ENCODE measurements at places on chromosomes 1 and 21.

DNA sequence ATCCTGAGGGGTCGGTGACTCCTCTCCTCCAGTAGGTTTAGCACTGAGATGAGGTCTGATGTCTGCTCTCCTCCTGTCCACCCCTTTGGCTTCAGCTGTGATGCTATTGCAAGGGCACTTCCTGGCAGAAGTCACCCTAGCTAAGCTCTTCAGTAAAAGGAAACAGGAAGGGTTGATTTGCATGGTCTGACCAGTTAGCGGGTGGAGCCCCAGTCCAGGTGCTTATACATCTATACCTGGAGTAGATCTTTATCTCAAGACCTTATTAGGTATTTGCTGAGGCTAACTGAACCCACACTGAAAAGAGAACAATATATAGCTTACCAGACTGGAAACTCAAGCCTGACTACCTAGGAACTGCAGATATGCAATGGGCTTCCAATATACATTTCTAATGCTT lies 28.9 kb upstream of the NFASC start:
- DNase-seq: no peak

DNA sequence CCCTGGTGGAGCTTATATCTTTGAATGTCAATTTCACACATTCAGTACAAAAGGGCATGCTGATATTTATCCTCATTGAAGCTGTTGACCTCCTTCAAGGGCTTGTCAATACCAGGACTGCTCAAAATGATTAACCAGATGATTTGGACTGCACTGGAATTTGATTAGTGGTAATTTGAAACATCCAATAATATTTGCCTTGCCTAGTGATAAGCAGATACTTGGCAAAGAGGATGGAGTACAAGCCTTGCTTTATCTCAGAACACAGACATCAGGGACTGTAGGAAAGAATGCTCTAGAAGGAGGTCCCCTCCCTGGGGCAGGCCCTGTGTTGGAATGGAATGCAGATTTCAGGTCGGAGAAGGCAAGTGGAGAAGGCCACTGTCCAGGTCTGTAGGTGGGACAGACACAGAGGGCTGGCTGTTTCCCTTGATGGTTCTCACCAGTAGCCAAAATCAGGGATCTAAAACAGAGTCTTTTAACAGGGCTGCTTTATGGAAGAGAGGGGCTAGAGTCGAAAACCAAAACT lies 64.8 kb upstream of the ZNF648 start:
- DNase-seq: no peak

DNA sequence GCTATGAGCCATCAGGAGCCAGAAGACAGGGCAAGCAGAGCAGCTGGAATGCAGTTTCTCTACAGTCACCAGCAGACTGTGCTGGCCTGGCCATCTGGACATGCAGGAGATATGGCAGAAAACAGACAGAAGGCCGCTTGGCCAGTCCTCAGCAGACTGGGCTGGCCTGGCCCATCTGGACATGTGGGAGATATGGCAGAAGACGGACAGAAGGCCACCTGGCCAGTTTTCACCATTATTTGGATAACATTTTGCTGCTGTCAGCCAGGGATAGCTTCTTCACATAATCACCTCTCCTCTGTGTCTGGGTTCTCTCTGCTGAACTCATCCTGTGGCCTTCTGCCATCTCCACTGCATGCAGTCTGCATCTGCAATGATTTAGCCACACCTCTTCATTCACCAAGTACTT lies 25.0 kb upstream of the CACYBP start:
- no peak for DNase-seq

GRCh38 chr1:8154621-8155052 lies 128.5 kb upstream of the ERRFI1 start:
- DNase-seq: no peak

DNA sequence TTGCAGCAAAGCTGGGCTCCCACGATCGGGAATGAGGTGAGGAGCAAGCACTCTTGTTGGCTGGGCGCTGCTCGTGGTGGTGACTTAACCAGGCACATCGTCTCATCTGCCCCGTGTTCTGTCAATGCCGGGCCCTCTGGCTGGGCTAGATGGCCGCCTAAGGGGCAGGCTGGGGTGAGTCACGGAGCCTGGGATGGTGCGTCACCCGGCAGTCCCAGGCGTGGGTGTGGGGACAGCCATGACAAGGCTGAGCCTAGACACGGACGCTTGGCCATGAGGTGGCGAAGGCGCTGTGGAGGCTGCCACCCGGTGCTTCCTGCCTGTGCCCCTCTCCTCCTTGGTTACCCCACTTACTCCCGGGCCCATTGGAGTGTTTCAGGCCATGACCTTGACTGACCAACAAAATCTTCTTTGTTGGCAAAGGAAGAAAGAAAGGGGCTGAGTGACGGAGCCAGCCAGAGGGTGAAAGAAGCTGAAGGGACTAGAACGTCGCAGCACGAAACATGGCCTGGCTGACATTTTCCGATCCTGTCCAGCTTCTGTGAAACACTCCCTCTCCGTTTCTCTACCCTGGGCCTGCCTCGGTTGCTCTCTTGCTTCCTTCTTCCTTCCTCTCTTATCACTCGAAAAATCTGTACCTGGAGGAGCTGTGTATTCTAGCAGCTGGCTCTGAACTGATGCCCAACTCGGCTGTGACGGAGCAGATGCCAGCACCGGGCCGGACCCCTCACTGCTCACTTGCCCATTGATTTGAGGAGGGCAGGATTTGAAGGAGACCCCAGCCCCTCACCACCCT lies 596 bp downstream of the CD247 start:
- no peak for DNase-seq

DNA sequence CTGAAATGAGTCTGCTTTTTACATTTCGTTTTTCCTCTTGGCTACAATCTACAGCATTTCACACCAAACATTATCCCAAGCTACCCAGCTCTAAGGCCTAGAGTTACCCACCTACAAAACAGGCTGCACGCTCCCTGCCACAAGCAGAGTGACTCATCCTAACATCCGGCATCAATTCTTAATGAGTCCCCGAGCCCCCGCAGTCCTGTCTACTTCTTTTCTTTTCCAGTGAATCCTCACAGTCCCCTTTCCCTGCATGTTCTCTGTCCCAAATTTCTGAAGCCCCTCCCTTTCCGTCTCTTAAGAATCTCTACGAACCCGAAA lies 650 bp downstream of the PCNX2 start:
- DNase-seq: no peak

DNA sequence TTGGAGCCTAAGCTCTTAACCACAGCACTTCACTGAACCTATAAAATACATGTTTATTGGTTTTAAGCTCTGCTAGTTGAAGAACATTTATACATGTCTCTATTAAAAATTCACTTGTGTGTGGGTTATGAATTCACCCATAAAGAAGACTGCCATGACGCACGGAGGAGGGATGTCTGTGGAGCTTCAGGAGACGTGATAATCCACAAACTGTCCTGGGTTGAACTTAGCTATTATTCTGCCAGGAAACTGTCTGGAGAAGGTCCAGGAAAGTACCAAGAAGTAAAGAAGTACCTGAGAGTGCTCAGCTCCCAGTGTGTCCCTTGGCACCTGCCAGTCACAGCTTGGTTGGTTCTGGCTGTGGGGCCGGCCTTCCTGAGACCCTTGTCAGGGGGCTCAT lies 56.3 kb downstream of the DDR2 start:
- no peak for DNase-seq

- no peak for DNase-seq
Measured at GRCh38 chr1:214067397-214067796, 79.6 kb downstream of the PROX1 start.

DNA sequence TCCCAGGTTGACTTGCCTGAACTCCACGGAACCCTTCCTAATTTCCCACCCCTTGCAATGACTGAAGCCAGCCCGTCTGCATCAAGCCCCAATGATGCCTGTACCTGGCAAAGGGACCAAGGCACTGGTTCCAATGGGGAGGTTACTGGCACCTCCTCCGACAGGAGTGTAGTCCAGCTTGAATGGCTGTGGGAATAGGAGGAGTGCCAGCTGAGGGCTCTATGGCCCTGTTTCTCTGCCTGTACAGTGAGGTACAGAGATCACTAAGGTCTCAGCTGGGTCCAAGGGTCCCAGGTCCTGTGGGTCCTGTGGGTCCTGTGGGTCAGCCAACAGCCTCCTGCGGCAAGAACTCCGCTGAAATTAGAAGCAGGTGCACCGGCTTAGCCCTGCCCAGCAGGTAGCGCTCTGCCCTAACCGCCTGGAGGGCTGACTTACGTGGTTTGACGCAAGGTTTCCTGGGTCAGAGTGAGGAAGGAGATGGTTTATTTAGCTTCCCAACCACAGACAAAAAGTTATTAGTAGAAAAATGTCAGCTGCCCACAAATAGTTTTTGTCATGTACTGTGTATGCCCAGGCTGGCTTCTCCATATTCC lies 9.9 kb upstream of the SPRR4 start:
- DNase-seq: no peak

- DNase-seq: no peak
Measured at GRCh38 chr1:19309123-19309813, 2.7 kb downstream of the AKR7A2 start.

DNA sequence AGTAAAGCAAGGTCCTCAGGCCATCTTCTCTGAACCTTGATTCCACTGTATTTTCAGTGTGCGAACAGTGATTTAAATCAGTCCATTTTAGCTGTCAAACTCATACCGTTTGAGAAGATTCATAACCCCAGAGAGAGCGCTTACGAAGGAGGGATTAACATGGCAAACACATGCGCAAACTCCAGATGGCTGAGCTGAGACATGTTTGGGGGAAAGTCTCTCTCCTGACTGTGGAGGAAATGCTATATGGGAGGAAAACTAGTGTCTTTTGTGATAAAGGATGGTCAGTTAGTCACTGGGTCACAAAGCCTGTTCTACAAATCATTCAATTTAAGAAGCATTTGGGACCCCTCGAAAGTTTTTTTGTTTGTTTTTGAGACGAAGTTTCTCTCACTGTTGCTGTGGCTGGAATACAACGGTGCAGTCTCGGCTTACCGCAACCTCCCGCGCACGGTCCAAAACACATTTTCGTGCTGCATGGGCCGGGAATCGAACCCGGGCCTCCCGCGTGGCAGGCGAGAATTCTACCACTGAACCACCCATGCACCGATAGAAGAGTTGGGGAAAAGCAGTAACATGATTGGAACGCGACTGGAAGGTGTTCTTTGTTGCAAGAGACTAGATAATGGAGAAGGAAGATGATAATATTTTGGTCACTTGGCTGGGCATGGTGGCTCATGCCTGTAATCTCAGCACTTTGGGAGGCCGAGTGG lies 58.4 kb upstream of the CXADR start:
- peak; percentile 47 for DNase-seq

DNA sequence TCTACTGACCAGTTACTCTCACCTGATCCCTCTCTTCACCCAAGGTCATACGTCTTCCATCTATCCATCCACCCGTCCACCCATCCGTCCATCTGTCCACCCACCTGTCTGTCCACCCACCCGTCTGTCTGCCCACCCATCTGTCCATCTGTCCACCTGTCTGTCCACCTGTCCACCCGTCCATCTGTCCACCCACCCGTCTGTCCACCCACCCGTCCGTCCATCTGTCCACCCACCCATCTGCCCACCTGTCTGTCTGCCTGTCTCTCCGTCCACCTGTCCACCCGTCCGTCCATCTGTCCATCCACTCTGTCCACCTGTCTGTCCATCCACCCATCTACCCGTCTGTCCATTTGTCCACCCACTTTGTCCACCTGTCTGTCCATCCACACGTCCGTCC lies 11.8 kb upstream of the KIF26B start:
- DNase-seq: no peak

DNA sequence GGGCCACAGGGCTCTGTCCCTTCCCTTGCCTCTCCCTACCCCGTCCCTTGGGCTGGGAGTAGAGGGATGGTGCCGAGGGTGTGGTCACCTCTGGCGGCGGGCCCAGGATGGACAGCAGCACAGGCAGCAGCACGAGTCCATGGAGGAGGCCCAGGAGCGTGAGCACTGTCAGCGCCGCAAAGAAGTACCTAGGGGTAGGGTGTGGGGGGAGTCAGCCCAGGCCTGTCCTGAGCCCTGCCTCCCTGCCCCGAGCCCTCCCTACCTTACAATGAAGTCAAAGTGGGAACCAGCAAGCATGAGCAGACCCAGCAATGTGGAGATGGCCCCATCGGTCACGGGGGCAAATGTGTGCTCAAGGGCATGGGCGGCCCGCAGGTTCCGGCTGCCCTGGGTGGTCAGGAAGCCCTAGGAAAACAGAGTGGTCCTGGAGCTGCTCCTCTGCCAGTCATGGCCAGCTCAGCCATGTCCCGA lies 14.7 kb downstream of the BTBD19 start:
- DNase-seq: no peak

- no peak for DNase-seq
Measured at GRCh38 chr1:83500987-83501591, 497.8 kb downstream of the TTLL7 start.

- DNase-seq: no peak
Measured at GRCh38 chr1:209190591-209191261, 392.8 kb upstream of the CAMK1G start.

DNA sequence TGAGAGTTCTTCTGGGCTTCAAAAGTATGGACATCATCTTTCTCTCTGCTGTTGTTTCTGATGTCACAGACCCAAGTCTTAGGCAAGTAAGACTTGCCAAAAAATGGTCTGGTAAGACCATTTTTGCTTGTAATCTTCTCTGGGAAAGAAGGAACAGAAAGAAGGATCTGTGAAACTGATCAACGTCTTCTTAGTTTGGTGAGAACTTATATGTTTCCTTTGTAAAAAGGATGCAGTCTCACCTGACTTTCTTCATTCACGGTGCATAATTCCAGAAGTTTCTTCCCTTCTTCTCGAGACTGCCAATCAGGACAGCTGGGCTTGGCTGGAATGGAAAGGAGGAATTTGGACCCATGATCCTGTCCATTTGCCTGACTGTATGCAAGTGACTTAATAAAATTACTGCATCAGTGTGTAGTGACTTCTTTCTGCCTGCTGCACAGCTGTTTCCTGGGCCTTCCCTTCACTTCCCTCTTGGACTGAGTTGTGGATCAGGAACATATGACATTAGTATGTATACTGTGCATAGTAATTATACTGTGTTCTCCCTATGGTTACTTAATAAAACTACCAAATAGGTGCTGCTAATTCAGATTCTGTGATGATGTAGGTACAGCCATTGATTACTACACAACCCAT lies 7.6 kb upstream of the DENND1B start:
- DNase-seq: no peak

GRCh38 chr1:214004795-214005194 lies 17.0 kb downstream of the PROX1 start:
- no peak for DNase-seq

GRCh38 chr1:177181631-177182291 lies 11.0 kb downstream of the BRINP2 start:
- DNase-seq: peak; percentile 79
